Stimulated activated memory B cell treated with anti-CD40 and anti-IgM and Interleukin-4, amounts not matched to agents 10 μg/mL and 1 μg/mL and 100 μg/mL, for 72 hours (primary cell): ENCODE measurements at places on chromosomes 4 and X.

DNA sequence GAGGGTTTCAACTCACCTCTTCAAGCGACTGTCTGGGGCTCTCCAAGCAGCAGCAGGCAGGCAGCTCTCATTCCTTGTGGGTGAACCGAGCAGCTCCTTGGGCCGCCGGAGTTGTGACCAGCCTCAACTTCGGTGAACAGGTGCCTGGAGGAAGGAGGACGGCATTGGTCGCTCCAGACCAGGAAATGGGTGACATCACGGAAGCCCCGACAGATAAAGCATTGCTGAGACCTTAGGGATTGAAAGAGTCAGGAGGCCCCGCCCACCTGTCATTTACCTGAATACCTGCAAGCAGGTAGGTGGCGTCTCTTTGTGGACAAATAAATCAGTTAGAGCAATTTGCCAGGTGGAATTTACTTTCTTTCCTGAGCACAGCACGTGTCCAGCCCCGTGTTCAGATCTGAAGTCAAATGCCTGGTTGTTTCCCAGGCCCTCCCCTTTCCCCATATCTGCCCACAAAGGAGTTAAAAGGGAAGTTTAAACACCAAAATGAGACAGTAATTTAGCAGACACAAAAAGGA, at the start of gene LNX1:
TSS of gene LNX1 (minus strand) at position 115 of the 521 bp plus-strand sequence. CDS start 17,484 bp downstream, outside the sequence.
- no peak for ATAC-seq

- no peak for ATAC-seq
These were observed 354.7 kb upstream of the SPANXN4 start for GRCh38 chrX:142671036-142671435.

GRCh38 chr4:184649971-184650855, 675 bp downstream of the PRIMPOL start:
- peak; percentile 3 for ATAC-seq

GRCh38 chr4:110275871-110276270, 77.5 kb upstream of the ELOVL6 start:
- ATAC-seq, result no peak

GRCh38 chrX:138871739-138872138, 160.2 kb upstream of the FGF13 start:
- ATAC-seq, result no peak

- no peak for ATAC-seq
These were observed 980 bp downstream of the AP1S2 start for GRCh38 chrX:15853586-15854079.
